ENCODE measurements at places on chromosomes 7 and 10.

- DNase-seq = no peak
Observed at GRCh38 chr10:46285966-46286620, 704 bp upstream of the ANTXRL start.

- peak; percentile 52 for DNase-seq
Observed at GRCh38 chr10:132904181-132904813, 38.1 kb downstream of the CFAP46 start.

DNA sequence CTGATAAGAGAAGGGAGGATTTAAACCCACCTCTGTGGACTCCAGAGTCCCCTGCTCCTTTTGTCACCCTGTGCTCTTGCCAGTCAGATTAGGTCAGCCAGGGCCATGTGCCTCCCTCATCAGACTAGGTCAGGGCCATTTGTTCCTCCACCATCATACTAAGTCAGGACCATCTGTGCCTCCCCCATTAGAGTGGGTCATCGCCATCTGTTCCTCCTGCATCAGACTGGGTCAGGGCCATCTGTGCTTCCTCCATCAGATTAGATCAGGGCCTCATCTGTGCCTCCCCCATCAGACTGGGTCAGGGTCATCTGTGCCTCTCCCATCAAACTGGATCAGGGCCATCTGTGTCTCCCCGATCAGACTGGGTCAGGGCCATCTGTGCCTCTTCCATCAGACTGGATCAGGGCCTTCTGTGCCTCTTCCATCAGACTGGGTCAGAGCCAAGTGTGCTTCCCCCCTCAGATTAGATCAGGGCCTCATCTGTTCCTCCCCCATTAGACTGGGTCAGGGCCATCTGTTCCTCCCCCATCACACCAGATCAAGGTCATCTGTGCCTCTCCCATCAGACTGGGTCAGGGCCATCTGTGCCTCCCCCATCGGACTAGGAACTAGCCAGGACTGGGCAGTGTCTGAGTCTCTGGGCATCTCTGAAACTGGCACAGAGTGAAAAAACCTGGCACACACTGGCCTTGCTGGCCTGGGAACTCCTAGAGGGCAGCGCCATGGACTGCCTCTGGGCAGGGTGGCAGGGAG, 11.5 kb downstream of the MYL10 start:
- no peak for DNase-seq

DNA sequence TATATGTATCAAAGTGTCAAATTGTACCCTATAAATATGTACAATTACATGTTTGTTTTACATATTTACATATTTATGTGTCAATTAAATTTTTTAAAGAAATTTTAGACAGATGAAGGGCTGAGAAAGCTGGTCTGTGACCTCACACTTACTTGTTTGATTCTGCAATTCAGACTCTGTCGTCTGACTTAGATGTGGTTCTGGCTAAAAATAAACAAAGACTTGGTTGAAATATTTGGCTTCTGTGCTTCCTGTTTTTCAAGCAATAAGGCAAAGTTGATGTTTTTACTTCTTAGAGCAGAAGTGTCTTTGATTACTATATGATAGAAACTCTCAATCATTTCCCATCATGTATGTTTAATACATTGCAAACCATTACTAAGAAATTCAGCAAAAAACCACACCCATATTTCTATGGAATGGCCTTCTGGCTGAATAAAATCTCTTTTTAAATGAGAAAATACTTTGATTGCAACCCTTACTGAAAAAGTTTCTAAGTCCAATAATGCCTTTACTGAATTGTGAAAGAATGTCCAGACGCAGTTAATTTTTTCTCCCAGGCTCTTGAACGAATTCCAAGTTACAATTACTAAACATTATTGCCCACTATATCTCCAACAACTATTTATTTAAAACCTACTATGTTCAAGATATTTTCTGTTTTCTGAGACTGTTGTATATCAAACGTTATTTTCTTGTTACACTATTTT, 59.5 kb upstream of the PRKG1 start:
- no peak for DNase-seq

DNA sequence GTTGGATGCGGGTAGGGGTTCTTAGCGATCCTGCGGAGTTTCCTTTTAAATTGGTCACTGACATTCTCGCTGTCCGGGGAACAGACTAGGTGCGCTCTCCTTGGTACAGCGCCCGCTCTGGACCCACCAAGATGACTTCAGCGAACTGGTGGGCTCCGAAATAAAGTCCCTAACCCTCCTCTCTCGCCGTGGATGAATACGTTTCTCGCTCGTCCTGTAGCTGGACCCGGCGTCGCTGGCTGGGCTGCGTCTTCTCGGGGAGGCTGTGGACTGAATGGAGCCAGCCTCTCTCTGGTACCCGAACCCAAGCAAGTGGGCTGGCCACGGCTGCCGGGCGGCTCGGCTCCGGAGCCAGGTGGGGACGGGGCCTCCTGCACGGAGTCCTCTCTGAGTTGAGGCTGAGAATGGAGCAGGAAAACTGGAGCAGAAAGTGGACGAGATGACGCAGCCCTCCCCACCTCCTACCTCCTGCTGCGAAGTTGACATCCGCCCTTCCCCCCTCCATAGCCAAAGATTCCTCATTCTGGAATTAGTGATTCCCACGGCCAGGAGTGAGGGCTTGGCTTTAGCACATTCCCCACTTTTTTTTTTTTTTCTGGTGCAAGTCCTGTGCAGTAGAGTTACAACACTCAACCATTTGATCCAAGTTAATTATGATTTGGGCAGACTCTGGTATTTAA, 1.5 kb downstream of the UNC5B start:
- no peak for DNase-seq

DNA sequence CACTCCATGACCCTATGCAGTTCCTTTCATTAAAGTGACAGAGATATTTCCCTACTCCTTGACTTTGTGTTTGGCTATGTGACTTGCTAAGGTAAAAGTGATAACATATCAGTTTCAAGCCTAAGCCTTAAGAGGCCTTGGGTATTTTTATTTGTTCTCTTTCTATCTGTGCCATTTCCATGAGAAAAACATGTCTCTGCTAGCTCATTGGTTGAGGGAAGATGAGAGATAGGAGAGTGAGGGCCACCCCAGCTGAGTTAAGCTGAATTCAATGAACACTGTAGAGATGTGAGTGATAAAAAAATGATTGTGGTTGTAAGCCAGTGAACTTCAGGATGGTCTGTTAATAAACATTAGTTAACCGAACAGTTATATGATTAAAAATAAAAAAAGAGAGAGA, 13.4 kb downstream of the TASOR2 start:
- no peak for DNase-seq

GRCh38 chr7:132061937-132062336, 505.5 kb upstream of the PODXL start:
- no peak for DNase-seq

DNA sequence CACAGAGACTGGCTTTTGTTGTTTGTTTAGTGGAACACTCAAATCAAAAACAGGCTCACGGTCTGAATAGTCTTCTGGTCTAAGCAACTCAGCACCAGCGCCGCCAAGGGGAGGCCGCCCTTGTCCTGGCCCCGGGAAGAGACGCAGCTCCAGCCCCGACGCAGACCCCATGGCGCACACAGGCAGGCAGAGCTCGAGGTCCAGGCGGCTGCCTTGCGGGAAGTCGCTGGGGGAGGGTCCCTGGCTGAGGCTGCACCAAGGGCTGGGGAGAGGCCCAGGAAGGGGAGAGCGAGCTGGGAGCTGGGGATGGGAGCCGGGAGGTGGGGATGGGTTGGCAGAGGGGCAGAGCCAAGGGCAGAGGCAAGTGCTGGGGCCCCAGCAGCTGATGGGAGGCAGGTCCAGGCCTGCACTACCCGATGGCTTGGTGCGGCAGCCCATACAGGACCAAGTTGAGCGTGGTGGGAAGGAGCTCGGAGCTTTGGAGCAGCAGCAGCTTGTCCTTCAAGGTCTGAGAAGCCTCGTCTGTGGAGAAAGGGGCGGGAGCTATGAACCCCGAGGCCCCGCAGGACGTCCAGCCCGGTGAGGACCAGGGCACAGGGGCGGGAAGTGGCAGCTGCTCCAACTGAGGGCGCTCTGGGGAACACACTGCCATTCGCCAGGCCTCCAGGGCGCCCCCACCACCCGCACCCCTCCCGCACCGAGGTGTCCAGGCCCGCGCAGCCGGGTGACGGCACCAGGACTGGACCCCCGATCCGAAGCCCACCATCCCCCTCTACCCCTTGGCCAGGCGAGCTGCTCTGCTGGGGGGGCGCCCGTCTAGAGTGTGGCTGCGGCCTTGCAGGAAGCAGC, 22.7 kb upstream of the NKX6-2 start:
- no peak for DNase-seq

GRCh38 chr10:2933519-2933918, 133.8 kb upstream of the PFKP start:
- no peak for DNase-seq

DNA sequence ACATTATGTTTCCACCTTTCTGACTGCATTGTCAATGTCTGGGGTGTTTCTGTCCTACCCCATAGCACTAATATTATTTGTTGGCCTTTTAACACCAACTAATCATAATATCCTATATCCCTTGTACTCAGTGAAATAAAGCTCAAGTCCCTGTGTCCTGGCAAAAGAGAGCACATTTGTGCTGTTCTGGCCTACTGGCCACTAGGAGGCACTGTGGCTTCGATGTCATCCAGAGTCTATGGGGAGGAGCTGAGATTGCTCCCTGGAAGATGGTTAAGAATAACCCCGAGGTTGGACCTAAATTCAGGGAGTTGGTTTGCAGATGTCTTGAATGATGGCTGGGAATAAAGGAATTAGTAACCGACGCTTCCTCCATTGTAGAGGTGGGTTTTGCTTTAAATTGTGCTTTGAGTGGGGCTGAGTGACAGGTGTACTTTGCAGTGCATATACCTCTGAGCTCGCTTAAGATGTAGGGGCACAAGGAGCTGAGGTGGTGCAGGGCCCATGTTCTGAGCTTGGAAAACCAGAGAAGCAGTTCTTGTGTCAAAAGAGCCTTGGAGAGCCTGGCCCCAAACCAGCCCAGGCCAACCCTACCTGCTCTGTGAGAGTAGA, 191.2 kb upstream of the PRSS1 start:
- peak; percentile 13 for DNase-seq

GRCh38 chr10:26725837-26726727, 28.6 kb downstream of the PDSS1 start:
- DNase-seq = no peak

GRCh38 chr7:14834883-14835282, 67.7 kb downstream of the DGKB start:
- DNase-seq = no peak

GRCh38 chr7:85750454-85750949, 563.6 kb upstream of the SEMA3D start:
- DNase-seq = peak; percentile 12

DNA sequence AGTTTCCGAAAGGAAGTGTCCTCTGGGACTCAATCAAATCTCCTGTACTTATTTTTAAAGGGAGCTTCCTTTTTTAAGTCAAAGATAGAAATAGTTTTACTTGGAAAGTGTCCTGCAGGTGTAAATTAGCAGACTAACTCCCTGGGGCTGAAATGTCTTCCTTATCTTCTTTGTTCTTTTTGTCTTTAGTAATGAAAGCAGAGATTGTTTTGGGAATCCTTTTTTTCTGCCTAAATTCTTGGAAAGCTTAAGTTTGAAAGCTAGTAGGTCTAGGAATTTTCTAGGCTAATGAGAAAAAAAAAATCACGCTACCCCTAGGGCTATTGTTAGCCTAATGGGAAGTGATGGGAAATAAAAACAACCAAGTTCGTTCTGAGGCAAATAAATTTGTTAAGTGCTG, 139.1 kb upstream of the CSTF2T start:
- DNase-seq = no peak

DNA sequence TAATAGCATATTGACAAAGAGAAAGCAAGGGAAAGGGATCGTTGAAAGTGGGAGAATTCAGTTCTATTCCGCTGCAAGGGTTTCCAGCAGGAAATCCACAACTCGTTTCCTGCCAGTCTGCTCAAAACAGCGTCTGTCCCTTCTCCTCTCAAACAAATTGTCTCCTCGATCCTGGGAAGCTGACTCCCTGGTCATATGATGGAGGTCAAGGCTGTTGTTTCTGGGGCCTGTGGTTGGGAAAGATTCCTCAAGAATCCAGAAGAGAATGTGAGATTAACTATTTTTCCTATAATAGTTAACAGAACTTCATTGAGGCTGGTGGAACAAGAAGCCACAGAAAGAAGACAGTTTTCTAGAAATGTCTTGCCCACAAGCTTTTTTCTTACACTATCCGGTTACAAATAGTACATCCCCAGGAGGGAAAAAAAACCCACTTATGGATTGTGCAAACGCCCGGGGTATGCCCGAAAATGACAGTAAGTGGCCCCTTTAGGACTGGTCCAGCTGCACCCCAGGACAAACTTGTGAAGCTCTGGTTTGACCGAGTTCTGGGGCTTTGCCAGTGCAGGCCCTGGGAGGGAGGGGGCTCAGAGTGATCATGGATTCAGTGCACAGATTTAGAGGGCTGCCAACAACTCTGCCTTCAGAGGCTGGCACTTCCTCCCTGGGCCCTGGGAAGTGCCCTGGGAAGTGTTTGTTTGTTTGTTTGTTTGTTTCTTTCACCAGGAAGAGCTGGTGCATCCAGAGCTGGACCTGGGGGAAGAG, 49.4 kb upstream of the CTBP2 start:
- DNase-seq = no peak

DNA sequence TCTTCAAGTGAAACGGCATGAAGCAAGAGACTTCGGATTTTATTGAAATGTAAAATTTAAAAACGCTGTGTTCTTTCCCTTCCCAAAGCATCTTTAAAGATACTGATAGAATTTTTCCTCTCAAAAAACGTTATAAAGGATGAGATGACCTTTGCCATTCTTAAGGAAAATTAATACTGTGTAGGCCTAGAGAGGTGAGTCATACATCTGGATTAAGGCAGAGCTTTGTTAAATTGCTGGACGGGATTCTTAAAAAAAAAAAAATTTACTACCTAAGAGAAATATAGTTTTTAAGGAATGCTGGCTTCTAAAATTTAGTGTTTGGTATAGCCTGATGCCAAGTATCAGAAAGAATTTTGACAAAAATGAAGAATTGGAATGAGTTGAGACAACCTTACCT, 6.3 kb upstream of the HBP1 start:
- DNase-seq = no peak

DNA sequence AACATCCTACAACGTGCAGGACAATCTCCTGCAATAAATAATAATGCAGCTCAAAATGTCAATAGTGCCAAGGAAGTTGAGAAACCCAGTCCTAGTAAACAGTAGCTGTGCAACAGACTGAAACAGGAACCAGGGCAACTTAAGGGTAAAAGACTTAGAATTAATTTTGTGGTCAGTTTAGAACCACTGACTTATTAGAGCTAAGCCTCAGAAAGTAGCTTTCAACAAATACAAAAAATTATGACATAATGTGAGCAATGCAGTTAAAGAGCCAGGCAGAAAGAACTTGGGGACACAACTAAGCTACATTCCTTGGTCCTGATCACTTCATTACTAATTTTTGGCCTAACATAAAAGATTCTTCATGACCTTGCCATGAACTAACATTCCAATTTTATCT, 195.4 kb downstream of the MACC1 start:
- DNase-seq = no peak

DNA sequence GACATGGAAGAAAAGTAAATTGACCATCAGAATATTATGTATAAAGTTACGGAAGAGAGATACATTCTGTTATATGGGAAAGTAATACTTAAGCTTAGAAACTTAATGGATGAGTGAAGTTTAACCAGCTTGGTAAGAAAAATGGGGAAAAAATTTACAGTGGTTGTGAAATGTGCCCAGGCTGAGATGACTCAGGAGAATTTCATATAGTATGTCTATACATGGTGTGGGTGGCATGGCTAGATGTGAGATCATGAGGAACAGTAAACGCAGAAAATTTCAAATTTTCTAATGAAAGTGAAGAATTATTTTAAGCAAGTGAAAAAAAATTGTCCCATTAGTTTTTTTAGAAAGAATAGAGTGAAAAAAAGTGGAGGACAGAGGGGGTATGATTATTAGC, 552.5 kb upstream of the SORCS1 start:
- no peak for DNase-seq

Measured in COR-L47 (cell line).